ENCODE measurements at places on chromosomes 16 and 17.
A peak's percentile ranks its signal among the peaks of the same experiment; 100 is the strongest.

- no peak for DNase-seq
Observed at GRCh38 chr16:23045025-23045424, 104.2 kb downstream of the USP31 start.

GRCh38 chr17:48609033-48609432 lies 1.8 kb downstream of the HOXB7 start:
- DNase-seq: no peak

GRCh38 chr16:8963010-8963820 lies 491 bp downstream of the USP7 start:
- peak; percentile 61 for DNase-seq

DNA sequence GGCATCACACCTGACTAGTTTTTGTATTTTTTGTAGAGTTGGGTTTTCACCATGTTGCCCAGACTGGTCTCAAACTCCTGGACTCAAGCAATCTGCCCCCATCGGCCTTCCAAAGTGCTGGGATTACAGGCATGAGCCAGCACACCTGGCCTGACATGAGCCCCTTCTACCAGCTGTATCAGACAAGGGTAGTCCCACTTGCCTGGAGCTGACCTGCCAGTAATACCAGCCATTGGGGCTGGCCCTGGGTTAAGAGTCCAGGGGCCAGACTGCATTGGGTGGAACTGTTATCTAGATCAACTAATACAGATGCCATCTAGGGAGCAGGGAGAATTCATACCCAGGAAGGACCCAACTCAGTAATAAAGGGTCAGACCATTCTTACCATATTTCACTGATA lies 28.1 kb downstream of the WSB1 start:
- DNase-seq: no peak

GRCh38 chr17:17757956-17758845 lies 76.9 kb downstream of the RAI1 start:
- no peak for DNase-seq

DNA sequence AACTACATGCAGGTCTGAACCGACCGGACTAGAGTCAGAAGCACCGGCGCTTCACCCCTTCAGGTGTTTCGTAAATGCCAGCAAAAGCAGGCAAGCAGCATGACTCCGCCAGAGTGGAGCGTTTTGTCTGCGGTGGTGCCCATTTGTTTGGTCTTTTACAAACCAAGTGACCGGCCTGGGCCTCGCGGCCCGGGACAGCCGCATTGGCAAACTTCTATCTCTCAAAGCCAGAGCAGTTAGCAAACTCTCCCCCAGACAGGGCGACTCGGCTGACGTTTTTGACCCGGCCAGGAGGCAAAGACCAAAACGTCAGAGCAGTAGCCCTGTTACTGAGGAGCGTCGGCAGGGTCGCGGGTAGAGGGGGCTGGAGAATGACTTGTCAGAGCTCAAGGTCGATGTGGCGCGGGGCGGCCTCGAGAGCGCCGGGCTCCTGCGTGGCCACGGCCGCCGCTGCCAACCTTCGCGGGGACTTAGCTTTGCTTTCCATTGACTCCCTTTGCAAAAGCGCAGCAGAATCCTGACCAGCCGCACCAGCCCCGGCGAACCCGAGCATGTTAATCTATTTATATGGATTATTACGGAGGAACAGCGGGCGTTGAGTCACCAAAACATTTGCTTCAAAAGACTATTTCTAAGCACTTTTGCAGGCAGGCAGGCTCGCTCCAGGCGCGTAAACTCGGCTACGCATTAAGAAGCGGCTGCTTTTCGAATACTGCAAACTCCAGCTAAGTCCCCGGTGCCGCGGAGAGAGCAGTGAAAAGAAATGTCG lies 763 bp upstream of the SOX9 start:
- no peak for DNase-seq

DNA sequence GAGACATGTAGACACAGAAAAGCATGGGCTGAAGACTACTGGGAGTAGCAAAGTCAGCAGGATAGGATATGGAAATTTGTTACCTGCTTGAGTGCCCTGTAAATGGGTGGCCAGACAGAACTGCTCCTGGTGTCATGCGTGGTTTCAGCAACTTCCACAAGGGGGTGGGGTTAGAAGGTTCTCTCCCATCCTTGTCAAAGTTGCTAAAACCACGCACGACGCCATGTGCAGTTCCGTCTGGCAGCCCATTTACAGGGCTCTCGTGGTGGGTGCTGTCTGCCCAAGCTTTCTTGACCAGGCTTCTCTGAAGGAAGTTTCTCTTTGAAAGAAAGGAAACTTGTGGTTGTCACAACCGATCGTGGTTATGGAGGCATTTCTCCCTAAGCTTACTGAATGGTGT lies 6.9 kb upstream of the DBNDD1 start:
- no peak for DNase-seq

Data from frontal cortex (tissue), 4 donors.